ENCODE measurements at places on chromosomes 12 and 14.

GRCh38 chr12:92068459-92068858 is 77.2 kb downstream of the BTG1 start:
- peak; percentile 97 for DNase-seq

GRCh38 chr12:48671231-48671856 is 10.7 kb downstream of the KANSL2 start:
- DNase-seq = no peak

- no peak for DNase-seq
These were observed 62.6 kb downstream of the LGMN start for GRCh38 chr14:92685784-92686355.

DNA sequence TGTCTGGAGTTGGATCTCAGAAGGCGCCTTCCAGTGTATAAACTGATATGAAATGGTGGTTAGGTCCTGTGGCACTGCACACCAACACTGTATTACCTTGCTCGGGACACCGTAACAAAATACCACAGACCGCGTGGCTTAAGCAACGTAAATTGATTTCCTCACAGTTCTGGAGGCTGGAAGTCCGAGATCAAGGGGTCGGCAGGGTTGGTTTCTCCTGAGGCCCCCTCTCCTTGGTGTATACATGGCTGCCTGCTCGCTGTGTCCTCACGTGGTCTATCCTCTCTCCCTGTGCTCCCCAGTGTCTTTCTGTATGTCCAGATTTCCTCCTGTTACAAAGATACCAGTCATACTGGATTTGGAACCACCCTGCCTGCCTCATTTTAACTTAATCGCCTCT is 128.4 kb downstream of the FBXL14 start:
- DNase-seq = no peak

DNA sequence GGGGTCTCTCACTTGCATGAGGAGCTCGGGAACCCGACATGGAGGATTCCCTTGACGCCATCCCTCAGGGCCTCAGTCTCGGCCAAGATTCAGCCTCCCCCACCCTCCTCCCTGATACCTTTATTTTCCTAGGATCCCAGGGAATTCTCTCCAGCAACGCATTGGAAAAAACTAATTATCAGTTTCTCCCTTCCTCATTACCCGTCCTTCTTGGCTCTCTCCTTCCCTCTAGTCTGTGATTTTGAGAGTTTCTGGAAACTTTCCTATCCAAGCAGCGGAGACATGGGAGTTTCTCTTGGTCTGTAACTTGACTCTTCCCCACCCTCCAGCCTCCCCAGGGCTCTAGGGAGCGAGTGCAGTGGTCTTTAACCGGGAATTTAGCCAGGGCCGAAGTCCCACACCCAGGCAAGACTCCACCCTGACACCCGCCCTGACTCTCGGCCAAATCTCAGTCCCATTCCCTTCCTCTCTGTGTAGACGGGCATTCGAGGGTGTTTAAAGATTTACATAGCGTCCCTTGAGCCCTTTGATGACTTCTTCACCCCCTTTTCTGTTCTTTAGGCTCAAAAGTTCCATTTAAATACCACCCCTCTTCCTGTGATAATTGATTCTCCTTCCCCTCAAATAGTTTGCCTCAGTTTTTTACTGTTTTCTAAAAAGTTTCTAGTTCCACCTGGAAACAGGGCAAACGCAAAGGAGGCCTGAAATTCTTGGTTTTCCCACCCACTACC is 6.7 kb downstream of the HOXC5 start:
- DNase-seq = no peak

GRCh38 chr14:33369972-33370371 is 431.3 kb downstream of the NPAS3 start:
- DNase-seq = no peak

DNA sequence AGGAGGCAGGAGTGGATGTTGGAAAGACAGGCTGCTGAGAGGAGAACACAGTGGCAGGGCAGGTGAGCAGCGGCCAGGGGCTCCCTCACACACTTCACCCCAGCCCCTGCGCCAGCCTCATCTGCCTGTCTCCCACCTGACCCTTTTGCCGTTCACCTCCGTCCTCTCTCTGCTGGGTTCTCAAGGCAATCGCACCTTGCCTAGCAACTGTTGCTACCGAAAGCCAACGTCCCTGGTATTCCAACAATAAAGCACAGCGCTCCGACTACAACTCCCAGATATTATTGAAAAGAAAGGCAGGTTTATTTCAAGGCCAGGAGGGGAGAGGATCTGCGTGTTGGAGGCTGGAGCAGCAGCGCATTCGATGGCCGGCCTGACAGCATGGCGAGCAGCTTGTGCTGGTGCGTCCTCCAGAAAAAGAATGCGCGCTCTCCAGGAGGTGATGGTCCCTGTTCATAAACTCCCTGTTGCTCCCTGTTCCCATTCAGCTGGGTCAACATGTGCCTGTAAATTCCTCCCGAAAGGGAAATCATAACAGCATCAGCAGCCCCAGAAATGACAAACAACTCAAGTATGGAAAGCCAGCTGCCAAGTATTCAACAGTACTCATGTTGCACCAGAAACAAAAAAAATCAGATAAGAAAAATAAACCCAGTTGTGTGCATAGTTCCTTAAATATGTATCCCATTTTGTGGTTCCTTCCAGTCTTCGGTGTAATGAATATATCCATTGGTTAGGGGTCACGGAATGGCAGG is 153.0 kb upstream of the DIO3 start:
- peak; percentile 61 for DNase-seq

- no peak for DNase-seq
These were observed 19.4 kb downstream of the KTN1 start for GRCh38 chr14:55599250-55599879.

DNA sequence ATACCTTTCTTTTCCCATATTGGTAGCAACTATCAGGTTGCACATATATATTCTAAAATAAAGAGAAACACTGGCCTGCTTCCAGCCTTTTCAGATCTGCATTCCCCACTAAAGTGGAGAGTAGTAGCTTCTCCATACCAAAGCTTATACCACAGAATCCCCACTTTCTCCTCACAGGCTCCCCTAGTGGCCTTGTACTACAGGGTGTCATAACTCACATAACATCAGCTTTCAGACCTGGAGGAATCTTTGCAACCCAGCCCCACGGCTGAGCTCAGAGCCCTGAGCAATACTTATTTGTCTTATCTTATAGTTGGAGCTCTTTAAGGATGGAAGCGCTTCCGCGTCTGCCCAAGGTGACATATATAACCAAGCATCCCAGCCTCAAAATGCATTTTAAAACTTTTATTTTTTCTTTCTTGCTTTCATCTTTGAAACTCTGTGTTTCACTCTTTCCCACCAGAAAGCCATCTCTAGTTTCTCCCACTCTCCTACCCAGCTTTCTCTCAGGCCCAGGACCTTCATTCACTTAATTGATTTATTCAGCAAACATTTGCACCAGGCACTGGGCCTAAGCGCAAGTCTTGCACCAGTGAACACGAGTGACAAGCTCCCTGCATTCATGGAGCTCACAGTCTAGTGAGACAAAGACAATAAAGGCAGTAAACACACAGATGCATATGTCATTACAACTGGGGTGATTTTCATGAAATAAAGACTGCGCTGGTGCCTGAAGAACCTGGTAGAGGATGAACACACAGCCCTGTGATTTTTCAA is 254.7 kb downstream of the IPO8 start:
- no peak for DNase-seq

- DNase-seq = no peak
These were observed 472.4 kb downstream of the ATP23 start for GRCh38 chr12:58413794-58414193.

GRCh38 chr12:57459750-57460467 is at the start of gene GLI1:
Gene GLI1, plus strand, starts transcription at chr12:57459785. Its CDS starts 3,907 bp downstream, at chr12:57463692.
- no peak for DNase-seq

- no peak for DNase-seq
These were observed 9.8 kb downstream of the GALNT4 start for GRCh38 chr12:89514751-89515150.

- DNase-seq = no peak
These were observed 156.3 kb upstream of the PZP start for GRCh38 chr12:9364224-9365176.

DNA sequence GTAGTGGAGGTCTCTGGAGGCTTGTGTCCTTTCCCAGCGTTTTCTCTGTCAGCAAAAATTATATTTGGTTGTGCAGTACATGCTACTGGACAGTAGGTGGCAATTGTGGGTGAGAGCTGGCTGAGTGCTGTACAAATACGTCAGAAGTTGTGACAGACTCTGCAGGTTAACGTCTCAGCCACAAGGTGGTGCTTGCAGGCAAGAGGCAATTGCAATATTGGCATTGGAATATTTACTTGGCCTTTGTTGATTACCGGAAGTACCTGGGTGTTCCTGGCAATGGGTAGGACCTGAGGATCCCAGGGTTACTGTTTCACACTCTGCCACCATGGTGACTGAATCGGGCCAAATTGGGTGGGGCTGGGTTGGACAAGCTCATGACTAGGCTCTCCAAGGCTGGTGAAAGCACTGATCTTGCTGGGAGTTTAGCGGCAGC is 333.9 kb upstream of the LMO3 start:
- DNase-seq = no peak

- DNase-seq = no peak
These were observed 6.9 kb downstream of the C12orf75 start for GRCh38 chr12:105337391-105337790.

DNA sequence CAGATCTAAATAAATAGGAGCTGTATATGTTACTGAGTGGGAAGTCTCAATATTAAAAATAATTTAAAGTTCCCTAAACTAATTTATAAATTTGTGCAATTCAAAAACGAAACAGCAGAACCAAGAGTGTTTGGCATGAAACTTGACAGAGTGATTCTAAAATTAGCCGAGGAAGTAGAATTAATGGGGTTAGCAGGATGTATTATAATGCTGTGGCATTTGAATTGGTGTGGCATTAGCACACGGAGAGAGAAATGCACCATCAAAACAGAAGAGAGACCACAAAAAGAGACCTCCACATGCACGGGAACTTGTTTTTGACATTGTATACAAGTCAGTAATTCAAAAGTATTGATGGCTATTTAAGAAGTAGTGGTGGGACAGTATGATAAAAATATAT is 366.0 kb upstream of the RGS6 start:
- no peak for DNase-seq

DNA sequence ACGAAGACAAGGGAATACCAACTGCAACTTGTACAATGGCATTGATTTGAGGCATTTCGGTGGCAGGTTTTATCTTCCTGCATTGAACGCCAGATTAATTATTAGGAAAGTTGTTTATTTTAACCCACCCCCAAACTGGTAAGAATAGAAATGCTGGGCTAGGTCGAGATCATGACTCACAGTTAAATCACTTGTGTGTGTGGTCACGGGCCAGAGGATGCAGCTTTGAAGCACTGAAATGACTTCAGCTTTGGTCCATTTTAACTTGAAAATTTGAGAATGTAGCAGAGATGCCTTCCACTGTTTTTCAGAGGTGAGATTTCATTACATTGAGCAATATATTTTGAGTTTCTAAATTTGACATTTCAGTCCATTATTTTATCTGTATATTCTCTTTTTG is 23.6 kb upstream of the KCNH3 start:
- DNase-seq = no peak

GRCh38 chr14:103543721-103544387 is 14.9 kb downstream of the TRMT61A start:
- DNase-seq = no peak

GRCh38 chr12:57235728-57236131 is 6.2 kb downstream of the SHMT2 start:
- DNase-seq = no peak

GRCh38 chr14:87241018-87241768 is 751.8 kb downstream of the GALC start:
- no peak for DNase-seq

GRCh38 chr14:74946659-74947281 is 8.6 kb downstream of the PGF start:
- DNase-seq = no peak

- DNase-seq = no peak
These were observed 2.2 kb downstream of the SSTR1 start for GRCh38 chr14:38209572-38210557.

DNA sequence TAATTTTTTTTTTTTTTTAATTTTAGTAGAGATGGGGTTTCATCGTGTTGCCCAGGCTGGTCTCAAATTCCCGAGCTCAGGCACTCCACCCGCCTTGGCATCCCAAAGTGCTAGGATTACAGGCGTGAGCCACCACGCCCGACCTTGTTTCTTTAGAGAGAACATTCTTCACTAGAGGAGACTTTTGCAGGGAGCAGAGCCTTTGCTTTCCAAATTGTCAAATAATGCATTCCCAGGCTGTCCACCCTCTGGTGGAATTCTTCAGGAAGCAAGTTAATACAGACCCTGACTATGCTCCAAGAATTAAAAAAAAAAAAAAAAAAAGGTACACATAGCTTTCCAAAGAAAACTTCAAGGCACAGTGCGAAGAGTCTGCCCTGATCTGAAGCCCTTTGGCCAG is 6.8 kb downstream of the ALDH1L2 start:
- no peak for DNase-seq

DNA sequence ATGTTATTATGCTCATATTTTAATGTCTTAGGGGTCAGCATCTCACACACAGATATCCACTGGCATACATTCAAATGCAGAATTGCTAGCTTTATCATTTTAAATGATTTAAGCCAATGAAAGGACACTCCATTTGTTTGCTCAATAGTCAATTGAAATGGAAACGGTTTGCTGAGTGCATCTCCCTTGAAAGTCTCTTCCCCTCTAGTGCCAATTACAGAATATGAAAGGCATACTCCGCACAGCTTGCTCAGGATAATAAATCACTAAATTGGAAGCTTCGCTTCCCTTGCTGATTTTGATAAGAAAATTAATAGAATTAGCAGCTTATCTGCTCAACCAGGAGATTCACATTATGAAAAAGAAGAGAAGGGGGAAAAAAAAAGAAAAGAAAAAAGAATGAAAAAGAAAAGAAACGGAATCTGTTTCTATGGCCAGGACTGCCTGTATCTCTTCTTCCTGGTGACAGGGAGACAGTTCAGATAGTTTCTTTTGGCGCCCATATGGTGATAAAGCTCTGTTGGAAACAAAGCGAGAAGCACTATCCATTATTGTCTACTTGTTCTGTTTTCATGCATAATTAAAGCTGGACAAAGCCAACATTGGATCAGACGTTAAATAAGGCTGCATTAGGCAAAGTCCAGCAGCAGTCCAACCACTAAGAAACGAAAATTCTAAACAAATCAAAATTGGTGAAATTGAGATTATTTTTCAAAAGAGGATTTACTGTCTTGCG is 225.0 kb downstream of the GXYLT1 start:
- DNase-seq = peak; percentile 86

GRCh38 chr14:68309616-68310015 is 483.3 kb downstream of the ZFP36L1 start:
- DNase-seq = peak; percentile 30

GRCh38 chr12:106671840-106672239 is 89.0 kb downstream of the RFX4 start:
- no peak for DNase-seq

- DNase-seq = no peak
These were observed 148.0 kb upstream of the PDE3A start for GRCh38 chr12:20220339-20220738.

GRCh38 chr12:3964439-3964838 is 91.2 kb upstream of the PARP11 start:
- no peak for DNase-seq

DNA sequence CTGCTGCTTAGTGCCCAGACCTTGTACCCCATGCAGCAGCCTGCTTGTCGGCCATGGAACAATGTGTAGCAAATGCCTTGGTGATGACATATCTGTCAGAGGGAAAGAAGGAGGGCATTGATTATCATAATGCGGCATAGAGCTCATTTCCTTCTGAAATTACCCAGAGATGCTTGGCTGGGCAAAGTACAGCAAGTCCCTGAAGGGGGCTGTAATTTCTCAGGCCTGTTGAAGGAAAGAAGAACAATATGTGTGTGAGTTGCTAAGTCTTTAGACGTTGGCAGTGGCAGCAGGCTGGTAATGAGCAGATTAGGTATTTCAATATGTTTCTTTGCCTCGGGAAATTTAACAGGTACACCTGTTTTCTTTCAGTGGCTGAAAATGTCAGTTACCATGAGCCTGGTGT is 128.6 kb downstream of the CRADD start:
- no peak for DNase-seq
